CD4-positive, alpha-beta T cell treated with Interleukin-15 for 1 hour (primary cell): ENCODE measurements at places on chromosomes 12 and 14.

DNA sequence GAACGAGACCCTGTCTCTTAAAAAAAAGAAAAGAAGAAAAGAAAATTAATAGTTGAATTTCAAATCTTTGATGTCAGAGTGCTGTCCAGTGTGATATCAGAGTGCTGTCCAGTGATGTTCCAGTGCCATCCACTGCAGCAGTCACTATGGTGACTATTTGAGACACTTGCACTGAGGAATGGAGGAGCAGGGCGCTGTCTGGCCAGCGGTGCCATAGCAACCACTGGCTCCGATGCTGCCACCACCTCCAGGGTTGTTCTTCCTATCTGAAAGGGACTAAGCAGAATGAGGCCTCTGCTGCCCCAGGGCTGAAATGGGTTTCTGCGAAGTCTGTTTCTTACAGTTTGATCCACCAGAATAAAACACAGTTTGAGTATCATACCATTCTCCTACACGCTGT lies 272.9 kb downstream of the NUAK1 start:
- no peak for DNase-seq

- DNase-seq: no peak
Measured at GRCh38 chr12:15534322-15534721, 212.0 kb downstream of the PTPRO start.

GRCh38 chr12:121217063-121217462 lies 7.1 kb downstream of the P2RX4 start:
- DNase-seq: no peak

DNA sequence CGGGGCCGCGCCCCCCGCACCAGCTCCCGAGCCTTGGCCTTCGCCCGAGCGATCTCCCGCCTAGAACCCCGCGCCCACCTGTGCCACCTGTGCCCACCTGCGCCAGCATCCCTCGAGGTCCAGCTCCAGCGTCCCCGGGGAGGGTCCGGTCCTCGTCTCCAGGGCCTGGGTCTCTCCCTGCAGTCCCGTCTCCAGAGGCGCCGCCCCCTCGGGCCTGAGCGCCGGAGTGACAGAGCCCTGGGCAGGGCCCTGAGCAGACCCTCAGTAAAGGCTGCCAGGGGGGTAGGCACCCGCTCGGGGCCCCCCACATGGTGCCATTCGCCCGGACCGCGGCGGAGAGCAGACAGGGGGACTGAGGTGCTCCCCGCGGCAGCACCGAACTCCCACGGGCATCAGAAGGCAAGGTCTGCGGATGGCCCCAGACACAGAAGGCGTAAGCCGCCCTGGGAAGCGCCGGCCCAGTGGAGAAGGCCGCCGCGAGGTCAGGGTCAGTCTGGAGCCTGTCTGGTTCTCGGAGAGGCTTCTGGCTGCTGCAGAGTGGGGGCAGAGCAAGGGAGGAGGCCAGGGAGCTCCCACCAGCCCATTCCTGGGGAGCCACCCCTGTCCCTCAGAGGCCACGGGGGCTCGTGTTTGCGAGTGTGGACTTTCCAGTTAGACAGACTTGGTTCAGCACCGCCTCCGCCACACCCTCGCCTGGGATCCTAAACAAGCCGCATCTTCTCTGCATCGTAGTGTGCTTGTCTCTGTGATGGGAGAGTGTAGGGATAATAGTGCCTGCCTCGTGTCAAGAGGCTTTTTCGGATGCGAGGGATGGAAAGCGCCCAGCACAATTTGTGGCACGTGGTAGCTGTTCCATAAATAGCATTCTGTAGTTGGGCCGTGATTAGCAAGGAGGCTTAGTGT lies 1.1 kb upstream of the PPP1R13B start:
- no peak for DNase-seq

DNA sequence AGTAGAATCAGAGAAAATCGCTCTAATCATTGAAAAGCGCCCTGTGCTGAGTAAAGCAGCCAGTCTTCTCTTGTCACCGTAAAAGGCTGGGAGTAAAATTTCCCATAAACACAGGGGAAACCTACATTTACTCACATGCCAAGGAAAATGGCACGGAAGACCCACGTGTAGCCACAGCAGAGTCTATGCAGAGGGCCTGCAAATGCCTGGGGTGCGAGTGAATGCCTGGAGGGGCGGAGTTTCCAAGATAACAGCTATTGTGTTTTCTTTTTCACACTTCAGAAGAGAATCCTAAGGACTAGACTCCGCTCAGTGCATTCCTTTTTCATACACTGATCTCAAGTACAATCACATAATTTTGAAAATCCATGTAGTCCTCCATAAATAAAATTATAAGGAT lies 159.9 kb upstream of the FOXN3 start:
- no peak for DNase-seq

DNA sequence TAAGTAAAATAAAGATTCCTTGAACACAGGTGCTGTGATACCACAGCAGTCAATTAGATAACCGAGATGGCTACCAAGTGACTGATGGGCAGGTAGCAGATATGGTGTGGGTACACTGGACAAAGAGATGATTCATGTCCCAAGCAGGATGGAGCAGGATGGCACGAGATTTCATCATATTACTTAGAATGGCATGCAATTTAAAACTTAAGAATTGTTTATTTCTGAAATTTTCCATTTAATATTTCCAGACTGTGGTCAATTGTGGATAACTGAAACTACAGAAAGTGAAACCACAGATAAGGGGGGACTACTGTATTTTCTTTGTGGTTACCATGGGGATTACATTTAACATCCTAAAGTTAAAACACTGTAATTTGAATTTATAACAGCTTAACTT lies 7.5 kb upstream of the ZFP36L1 start:
- DNase-seq: no peak

GRCh38 chr14:100591453-100592371 lies 4.5 kb upstream of the BEGAIN start:
- no peak for DNase-seq

GRCh38 chr14:104169005-104169698 lies 30.8 kb downstream of the KIF26A start:
- no peak for DNase-seq

GRCh38 chr12:2857021-2857431 lies at the start of gene TEX52:
Gene TEX52 (minus strand): TSS chr12:2857039. CDS start chr12:2857026, 13 bp downstream.
- DNase-seq: no peak

- DNase-seq: no peak
Measured at GRCh38 chr14:105531894-105532623, 5.7 kb downstream of the TMEM121 start.

- DNase-seq: no peak
Measured at GRCh38 chr12:115223991-115224390, 540.0 kb upstream of the TBX3 start.

DNA sequence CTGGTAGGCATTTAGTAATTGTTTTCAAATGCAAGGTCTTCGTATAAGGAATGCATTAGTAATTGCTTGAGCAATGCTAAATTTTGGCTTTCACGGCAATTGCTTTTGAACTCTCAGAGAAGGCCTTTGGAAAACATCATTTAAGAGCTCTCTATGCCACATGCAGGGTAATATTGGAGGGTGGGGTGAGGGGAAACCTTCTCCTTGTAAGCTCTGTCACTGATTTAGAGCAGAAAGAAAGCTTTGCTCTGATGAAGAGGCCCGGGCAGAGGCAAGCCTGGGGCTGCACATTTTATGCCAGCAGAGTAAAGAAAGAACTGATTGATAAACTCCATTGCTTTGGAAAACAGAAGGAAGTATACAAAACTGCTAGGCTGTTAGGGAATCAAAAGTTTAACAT lies 70.9 kb downstream of the TRIM9 start:
- DNase-seq: no peak

DNA sequence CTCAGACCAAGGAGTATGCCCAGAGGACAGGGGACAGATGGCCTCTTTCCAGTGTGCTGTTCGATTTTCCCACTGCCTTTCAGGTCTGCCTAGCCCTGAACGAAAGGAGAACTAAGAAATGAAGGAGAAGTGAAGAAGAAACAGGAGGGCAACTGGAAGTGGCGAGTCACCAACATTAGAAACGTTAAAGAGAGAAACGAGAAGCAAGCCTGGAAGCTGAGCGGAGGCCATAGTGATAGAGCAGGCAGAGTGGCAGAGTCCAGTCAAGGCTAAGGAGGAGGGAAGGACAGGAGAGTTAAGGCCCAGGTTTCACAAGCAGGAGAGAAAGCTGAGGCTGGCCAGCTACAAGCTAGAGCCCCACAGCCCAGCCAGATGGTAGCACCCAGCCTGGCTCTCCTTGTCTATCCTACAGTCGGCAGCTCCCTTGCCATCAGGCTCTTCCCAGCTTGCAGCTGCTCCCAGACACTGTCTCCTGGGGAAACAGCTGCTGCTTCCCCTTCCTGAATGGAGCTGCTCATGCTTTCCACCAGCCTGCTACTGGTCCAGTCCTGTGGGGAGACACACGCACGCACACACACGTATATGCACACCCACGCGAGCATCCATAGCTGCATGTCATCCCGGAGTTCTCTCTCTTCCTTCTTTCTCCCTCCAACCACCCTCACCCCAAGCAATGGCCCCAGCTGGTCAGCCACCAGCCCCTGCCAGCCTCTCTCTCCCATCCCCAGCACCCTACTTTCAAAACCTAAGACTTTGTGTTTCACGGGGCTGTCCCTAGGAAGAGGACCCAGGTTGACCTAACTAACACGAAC lies 139.7 kb upstream of the CCND2 start:
- DNase-seq: no peak

DNA sequence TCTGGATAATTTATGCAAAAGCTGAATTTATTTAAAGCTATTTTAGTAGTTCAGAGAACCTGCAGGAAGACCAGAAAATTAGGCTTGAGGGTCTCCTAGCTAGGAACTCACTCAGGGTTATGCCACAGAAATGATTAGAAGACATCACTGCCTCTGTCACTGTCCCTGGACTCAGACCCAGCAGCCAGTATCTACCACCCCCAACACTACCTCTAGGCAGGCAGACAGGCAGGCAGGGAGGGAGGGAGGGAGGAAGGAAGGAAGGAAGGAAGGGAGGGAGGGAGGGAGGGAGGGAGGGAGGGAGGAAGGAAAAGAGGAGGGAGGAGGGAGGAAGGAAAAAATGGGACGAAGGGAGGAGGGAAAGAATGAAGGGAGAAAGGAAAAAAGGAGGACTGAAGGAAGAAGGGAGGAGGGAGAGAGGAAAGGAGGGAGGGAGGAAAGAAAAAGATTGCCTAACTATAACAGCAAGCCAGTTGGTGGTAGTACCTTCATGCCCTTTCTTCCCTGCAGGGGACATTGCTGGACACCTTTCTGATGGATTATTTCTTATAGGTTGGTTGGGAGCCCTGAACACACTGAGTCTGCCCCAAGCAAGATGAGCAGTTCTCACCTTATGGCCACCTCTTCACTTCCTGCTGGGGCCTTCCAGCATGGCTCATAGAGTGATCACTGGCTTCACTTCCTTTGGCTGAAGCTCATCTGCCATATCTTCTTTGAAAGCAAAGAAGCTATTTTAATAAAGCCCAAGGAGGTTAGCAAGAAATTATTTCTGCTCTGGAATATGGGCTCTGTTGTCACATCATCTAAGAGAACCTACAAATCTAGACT lies 49.7 kb downstream of the KICS2 start:
- no peak for DNase-seq

DNA sequence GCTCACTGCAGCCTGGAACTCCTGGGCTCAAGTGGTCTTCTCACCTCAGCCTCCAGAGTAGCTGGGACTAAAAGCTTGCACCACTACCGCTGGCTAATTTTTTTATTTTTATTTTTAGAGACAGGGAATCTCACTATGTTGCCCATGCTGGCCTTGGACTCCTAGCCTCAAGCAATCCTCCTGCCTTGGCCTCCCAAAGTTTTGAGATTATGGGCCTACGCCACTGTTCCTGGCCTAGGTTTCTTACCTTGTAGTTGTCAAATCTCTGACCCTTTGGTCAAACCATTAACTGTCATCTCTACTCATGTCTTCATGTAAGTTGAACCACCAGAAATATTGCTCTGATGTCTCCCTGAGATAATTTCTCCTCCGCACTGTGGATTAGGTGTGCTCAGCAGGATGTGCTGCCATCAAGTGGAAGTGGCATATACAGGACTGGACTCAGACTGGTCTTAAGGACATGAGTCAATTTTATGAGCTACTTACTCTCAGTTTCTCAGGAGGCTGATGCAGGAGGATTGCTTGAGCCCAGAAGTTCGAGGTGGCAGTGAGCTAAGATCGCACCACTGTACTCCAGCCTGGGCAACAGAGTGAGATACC lies 28.5 kb downstream of the ACTR6 start:
- DNase-seq: no peak

DNA sequence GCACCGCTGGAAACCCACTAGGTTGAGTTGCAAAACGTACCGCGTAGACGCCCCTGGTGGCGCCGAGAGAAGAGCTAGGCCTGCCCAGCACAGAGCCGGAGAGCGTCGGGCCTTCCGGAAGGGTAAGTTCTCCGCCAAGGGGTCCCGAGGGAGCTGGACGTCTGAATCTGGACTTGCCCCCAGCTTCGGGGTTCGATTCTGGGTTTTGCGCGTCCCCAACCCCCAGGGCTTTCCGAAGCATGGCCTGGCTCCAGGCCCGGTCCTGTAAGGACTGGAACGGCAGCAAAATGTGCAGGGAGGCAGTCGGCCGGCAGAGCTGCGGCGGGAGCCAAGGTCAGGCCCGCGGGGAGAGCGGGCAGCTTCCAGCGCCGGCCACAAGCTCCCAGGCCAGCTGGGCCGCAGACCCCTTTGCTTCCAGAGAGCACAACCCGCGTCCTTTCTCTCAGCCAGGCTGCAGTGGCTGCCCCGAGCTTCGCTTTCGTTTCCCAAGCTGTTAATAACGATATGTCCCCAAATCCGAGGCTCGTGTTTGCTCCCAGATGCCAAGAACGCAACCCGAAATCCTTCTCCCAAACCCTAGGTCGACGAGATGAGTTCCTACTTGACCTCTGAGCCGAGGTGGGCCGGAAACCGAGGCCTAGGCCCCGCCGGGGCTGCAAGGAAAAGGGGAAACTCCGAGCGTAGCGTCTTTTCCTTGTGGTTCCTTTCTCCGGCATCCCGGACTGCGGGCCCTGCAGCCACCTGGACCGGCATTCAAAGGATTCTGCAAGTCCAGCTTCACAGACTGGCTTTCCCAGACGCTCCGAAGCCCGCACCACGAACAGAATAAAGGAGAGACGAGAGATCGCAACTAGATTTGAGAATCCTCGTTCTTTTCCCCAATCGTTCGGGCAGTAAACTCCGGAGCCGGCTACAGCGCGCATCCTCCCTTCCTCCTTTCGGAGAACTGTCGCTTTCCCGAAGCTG lies 3.2 kb upstream of the TBX5 start:
- no peak for DNase-seq

DNA sequence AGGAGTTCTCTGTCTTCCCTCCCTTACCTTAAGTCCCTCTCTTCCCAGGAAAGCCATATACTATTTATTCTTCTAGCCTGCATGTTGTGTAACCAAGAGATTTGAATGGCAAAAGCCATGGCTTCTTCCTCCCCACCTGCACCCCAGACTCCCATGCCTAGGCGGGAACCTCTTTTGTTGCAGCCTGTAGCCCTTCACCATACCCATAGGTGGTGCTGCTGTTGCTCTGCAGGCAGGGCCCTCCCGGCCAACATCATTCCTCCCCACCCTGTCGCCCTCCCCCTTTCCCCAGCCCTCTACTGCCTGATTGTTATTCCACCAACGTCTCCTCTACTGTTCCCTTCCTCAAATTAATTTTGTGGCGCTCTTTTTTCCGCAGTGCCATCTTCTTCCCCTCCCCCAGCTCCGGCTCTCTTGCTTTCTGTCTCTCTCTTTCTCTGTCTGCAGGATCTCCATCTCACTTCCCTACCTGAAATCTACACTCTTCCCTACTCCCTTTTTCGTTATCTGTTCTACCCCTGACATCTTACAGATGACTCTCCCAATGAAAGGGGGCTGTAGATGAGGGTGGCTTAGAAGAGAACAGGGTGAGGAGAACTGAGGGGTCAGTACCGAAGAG lies 13.8 kb downstream of the NGDN start:
- DNase-seq: no peak
